ENCODE measurements at places on chromosomes 1 and 21.

DNA sequence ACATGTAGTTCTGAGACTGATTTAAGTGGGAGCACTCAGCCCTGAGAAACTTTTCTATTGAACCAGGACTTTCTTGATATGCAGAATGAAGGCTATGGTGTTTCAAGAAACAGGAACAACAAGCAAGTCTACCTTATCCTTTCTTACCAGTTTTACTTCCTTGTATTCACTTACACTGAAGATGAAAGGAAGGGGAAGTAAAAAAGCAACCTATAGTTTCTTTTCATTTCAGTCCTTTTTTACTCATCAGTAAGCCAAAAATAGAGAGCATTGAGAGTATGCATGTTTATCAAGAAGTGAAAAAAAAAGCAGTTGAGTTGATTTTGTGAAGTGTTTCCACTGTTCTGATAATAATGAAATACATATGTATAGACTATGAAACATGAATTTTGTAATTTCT lies 1010.3 kb downstream of the AMY1C start:
- DNase-seq, result no peak

DNA sequence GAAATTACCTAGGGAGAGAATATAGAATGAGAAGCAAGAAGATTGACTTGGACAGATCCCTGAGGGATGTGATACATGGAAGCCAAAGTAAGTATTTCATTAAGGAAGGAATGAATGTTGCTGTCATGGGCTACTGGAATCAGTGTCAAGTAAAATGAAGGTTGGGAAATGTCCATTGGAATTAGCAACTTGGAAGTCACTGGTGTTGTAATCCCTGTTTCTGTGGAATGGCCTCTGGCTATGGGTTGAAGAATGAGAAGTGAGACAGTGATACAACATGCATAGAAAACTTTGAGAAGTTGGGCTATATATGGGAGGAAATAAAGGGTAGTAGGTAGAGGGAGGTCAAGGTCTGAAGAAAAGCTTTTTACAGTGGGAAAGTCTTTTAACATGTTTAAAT lies 54.7 kb downstream of the CCDC18 start:
- DNase-seq, result no peak

DNA sequence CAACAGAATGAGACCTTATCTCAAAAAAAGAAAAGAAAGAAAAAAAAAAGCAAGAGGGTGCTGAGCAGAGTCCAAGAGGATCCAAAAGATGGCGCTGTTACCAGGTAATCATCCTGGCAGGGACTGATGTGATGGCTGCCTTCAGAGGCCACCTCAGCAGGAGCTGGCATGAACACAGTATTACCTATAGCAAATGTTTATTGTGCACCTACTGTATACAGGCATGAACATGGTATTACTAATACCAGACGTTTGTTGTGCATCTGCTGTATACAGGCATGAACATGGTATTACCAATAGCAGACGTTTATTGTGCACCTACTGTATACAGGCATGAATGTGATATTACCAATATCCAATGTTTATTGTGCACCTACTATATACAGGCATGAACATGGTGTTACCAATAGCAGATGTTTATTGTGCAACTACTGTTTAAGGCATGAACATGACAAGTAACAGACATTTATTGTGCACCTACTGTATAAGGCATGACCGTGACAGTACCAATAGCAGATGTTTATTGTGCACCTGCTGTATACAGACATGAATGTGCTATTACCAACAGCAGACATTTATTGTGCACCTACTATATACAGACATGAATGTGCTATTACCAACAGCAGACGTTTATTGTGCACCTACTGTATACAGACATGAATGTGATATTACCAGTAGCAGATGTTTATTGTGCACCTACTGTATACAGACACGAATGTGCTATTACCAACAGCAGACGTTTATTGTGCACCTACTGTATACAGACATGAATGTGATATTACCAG lies 115.1 kb upstream of the TMEM51 start:
- no peak for DNase-seq

- no peak for DNase-seq
Observed at GRCh38 chr1:203621559-203622262, 4.9 kb upstream of the ATP2B4 start.

DNA sequence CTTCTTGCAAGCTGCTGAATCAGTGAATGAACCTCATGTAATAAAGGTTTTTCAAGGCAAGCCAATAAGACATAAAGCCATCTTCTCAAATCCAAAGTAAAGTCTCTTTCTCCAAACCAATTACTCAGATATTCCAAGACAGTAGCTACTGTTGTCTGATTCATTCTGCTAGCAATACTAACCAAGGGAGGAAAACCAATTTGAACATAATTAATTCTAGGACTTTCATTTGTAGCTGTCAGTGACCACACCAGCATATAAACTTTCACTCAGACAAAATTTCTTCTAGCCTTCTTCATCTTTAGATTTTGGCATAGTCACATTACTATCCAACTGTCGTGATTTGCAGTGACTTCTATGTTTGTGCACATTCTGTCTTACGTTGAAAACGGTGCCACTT lies 10.5 kb upstream of the INTS3 start:
- no peak for DNase-seq

DNA sequence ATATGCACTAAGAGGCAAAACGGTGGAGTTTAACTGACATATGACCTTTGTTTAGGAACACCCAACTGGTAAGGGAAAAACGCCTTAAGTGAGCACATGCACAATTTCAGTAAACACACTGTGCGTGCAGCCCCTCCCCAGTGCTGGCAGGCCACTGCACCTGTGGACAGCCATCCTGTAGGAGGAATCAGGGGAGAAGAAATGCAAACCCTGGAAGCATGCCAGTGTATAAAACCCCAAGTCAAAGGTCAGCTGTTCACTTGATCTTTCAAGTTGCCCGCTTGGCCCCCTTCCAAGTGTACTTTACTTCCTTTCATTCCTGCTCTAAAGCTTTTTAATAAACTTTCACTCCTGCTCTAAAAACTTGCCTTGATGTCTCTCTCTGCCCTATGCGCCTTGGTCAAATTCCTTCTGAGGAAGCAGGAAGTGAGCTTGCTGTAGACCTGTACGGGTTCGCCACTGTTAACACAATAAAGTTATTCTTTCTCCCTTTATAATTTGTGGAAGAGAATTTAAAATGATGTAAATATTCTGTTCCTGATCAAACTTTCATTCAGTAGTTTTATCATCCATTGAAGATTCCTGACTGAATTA lies 31.8 kb downstream of the USP25 start:
- no peak for DNase-seq

DNA sequence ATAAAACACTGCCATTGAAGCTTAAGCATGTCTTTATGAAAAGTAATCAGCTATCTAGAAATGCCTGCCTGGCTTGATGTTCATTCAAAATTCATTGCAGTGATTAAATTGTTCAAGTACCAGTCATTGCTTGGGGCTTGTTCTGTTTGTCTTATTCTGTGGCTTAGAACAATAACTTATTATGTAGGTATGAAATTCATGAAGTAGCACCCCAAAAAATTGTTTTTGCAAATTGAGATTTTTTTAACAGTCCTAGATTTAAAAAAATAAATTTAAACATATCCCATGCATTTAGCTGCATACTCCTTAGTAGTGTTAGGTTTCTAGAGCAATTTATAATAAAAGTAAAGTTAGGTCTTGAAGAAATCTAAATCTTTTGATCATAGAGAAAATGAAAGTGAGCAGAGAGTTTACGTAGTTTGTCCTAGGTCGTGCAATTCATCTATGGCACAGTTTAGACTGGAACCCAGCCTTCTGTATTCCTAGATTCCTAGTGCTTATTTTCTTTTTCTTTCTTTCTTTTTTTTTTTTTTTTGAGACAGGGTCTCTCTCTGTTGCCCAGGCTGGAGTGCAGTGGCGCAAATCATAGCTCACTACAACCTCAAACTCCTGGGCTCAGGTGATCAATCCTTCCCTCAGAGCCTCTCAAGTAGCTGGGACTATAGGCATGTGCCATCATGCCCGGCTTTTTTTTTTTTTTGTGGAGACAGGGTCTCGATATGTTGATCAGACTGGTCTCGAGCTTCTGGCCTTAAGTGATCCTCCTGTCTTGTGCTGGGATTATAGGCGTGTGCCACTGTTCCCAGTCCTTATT lies 9.3 kb downstream of the MIER1 start:
- DNase-seq, result no peak
